ENCODE measurements at places on chromosomes 2 and 18.
A peak's percentile ranks its signal among the peaks of the same experiment; 100 is the strongest.

DNA sequence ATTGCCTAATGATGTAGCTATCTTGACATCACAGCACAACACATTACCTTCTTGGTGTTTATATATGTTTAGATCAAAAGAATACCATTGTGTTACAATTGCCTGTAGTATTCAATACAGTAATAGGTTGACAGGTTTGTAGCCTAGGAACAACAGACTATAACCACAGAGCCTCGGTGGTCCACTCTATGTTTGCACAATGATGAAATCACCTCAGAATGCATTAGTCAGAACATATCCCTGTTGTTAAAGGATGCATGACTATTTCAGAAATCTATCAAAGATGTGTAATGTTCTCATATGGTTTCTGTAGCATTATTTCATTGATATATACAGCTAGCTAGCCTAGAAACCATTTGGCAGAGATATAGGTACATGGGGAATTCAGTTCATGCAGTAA lies 8.9 kb downstream of the METTL5 start:
- DNase-seq, result no peak

DNA sequence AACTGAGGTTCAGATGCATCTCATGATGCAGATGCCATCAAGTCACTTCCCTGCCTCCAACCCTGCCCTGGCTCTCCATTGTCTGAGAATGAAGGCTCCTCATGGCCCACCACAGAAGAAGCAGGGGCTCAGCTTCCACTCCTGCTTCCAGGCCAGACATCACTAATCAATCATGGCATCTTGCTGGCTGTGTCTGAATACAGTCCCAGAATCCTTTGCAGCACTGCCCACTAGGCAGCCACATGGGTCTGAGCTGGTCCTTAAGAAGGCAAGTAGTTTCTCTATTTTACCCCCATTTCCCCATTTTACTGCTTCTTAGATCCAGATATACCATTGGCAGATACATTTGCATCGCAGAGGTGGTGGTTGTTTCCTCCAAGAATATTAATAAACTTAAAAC lies 7.3 kb downstream of the ASPRV1 start:
- DNase-seq, result no peak

DNA sequence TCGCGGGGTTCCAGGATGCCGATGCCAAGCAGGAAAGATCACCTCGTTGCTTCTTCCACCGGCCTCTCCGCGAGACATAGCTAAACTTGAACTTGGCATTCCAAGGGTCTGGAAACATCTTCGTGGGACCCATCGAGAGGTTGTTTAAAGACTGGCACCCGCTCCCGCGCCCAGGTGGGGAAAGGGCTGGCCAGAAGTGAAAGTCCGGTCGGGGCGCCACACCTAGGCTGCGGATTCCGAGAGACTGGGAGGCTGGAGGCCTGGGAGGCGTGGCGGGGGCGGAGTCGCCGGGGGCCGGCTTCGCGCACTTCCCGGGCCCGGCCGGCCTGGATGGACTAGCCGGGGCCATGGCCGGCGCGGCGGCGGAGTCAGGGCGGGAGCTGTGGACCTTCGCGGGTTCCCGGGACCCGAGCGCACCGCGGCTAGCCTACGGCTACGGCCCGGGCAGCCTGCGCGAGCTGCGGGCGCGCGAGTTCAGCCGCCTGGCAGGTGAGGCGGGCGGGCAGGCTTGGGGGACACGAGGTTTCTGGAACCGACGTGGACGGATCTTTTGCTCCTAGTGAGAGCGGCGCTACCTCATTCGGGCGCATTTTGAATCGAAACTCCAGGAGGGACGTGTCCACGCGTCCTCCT lies at the start of gene MOCOS:
Gene MOCOS, plus strand, starts transcription at position 305 of the 633 bp plus-strand sequence. Its CDS starts 43 bp downstream, at position 348.
- peak; percentile 41 for DNase-seq

DNA sequence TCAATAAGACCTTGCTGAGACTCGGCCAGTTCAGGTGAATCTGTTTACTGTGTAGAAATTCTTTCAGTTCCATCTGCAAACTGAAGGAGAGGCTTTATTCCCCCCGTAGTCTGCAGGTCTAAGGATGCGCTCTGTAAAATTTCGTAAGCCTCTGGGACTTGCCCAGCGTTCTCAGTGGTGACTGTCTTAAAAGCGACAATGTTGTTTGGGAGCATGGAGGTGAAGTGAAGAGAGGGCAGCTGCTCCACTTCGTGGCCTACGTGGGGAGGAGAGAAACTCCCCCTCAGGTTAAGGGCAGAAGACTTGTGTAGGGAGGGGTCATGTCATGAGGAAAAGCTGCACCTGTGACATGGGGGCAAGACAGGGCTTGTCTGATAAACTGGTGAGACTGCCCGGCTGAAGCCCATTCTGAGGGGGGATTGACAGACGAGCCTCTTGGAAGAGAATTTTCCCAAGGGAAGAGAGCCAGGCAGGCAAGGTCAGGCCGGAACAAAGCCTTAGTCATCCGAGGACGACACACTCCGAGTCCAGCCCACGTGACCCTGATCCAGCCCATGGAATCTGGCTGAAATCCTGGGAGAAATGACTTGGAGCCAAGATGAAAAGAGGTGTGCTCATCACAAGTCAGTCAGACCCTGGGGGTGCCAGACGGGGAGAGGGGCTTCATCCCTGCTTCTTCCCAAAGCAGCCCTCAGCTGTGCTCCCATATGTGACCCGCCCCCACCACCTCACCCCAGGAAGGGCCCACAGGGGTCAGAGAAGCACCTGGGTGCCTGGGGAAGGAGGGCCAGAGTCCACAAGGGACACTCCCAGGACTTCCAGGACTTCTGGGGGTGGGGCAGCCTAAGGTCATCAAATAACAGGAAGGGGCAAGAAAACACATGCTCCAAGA lies 88.5 kb upstream of the SH3BP4 start:
- DNase-seq, result no peak

DNA sequence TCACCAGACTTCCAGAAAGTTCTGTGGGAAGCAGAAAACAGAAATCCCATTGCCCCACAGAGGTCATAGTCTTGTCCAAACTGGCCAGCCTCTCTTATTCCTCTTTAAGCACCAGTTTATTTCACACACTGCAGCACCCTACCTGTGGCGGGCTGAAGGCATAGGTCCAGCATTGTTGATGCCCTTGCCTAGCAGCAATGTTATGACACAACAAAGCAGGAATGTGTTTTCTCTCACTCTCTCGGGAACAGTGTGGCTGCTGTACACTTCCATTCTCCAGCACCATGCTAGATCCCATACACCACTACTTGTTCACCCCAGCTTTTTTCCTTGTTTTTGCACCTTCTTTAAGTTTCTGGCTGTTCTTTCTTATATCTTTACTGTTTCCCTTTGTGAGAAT lies 181.6 kb downstream of the DNAH6 start:
- no peak for DNase-seq

DNA sequence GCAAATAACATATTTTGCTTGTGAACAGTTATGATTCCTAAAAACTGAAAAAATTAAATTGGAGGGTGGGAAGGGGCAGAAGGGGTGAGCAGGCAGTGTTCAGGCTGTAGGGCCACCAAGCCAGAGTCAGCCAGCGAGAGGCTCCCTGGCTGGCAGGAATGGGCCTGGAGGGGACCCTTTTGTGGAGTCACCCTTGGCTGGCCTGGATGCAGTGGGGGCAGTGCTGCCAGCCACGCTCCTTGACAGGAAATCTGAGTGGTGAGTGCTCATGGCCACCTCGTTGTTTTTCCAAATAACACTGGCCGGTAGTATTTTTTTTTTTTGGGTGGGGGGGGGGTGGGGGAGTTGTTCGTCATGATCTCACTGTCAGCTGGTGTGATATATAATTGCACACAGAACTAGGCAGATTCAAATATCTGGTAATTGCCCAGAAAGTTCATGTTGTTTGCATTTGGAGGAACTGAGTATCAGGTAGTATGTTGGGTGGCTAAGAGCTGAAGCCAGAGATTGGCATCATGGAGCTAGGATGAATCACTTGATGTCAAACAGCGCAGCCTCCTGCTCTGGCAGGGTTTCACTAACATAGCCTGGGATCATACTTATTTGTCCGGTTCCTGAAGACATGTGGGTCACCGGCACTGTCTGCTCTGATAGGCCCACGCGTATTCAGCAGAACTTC lies 160.0 kb downstream of the PTGR3 start:
- DNase-seq, result no peak
